ENCODE measurements at places on chromosomes 2 and 18.

- DNase-seq, result no peak
Measured at GRCh38 chr2:237306083-237306786, 107.7 kb downstream of the COL6A3 start.

DNA sequence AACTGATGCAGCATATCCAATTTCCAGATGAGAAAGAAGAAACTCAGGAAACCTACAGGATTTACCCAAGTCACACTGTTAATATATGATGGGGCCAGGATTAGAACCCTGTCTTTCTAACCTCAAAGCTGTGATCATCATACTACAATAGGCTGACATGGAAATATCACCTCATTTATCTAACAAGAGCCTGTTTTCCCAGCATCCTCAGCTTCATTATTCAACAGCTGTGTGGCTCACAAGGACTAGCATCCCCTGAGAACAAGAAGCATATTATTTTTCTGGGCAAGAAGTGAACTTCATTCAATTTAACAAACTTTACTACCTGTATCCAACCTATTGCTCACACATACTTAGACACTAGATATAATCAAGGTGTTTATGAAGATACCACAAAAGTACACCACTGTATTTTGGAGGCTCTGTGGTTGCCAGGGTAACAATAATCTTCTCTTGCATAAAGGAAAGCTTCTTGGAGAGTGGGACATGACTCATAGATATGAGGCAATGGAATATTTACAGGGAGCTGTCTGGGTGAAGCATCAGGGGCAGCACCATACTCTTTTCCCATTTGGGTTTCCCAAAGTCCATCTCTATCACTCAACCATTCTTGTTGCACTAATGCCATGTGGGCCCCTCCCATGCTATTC, 218.2 kb downstream of the RAD51AP2 start:
- DNase-seq, result no peak

- no peak for DNase-seq
Measured at GRCh38 chr2:173441222-173441621, 86.5 kb downstream of the CDCA7 start.

GRCh38 chr2:191349990-191350389, 104.8 kb downstream of the MYO1B start:
- no peak for DNase-seq

GRCh38 chr2:238995634-238996033, 147.7 kb downstream of the TWIST2 start:
- DNase-seq, result no peak

DNA sequence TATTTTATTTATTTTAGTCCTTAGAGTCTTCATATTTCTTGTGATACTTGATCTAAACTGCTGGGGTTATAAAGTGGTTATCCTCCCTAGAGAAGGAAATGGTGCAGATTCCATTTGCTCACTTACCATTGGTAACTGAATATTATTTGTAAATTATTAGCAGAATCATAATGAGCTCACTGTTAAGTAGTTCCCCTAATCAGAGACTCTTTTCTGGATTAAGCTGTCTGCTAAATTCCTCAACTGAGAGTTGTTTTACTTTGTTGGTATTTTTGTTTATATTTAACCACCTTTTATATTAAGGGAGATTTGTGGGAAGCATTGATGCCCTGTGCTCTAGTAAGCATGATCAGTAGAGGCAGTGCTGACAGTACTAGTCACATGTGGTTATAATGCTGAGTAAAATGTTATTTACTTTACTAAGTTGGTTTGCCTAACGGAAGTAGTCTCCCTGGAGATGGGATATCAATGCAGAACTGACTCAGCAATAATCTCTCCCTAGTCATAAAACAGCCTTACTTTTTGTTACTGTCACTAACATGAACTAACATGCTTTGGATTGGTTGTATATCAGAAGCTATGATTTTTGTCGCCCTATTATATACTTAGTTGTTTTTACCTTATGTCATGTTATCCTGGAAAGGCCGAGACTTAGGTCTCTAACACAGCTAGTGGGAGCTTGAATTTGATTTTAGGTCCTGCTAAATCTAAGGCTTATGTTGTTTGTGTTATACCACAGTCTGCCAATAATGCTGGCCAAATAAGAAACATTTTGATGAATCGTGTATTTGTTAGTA, 166.7 kb downstream of the MCFD2 start:
- no peak for DNase-seq

DNA sequence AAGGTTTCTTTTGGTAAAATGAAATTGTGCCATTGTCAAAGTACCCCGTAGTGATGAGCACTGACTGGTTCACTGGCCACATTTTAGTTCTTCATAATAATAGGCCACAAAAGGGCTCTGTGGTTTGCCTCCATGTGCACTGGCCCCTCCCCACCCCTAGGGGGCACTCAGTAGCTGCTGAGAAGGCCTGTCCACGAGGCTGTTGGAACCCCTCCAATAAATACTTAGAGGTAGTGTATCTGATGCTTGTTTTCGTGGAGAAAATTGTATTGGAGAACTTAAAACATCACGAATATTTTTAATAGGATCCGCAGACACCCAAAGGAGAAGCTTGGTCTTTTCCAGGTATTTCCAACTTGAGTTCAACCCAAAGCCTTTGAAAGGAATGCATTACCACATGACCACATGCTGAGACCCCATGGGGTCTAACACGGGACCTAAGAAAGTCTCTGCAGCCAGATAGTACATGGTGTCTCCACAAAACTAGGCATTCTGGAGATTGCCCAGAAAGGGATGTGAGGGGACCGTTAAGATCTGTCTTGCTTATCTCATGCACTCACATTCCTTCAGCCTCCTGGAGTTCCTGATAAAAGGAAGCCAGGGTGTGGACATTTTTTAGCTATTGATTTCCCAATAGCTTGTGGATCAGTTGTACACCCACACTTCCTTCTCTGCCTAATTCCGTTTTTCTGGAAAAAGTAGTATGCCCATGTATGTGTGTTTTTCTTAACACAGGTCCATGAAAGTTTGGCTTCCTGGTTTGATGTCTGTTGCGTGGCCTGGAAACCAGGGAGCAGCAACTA, 28.5 kb upstream of the NOSTRIN start:
- no peak for DNase-seq

DNA sequence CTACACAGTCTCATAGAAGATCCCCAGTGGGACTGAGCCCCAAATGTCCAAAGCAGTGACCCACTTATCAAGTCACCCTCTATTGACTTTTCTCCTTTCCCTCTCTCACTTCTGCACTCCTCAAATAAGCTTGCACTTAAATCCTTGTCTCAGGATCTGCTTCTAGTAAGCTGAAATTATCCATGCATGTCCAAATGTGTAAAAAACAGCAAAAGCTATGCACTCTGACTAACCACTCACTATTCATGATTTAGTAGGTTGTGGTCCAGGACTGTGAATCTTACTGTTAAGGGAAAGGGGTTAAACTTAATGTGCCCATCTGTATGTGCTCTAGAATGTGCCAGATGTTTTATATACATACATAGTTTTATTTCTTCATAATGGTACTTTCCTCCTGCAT, 115.4 kb downstream of the SCG2 start:
- no peak for DNase-seq

GRCh38 chr2:109057686-109058085, 68.7 kb upstream of the EDAR start:
- peak; percentile 7 for DNase-seq

DNA sequence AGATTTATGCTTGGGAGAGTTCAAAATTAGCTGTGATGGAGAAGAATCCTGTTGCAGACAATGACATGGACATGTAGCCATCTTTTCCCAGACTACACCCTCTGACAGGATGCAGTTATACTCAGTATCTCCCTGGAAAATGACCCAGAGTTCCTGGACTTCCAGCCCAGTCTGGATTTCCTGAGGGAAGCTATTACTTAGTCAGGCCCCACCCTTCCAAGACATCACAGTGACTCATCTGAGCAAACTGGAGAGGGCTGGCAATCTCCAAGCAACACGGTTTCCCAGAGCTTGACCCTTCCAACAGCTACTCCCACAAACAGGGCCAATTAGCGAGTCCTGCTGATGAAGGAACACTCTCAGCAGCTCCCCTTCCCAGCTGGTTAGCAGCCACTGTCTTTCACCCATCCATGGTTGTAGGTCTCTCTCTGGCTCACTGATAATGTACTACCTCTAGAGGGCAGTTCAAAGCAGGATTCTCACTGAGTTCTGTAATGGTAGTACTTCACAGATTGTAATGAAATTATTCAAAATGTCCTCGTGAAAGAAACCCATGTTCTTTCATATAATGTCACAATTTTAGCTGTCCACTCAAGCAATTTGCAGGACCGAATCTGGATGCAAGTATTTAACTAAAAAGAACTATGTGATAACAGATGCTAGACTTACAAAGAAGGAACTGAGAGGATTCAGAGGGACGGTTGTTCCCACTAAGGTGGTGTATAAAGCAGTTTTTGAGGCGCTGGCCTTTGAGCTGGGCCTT, 110.2 kb downstream of the MDH1 start:
- DNase-seq, result no peak

DNA sequence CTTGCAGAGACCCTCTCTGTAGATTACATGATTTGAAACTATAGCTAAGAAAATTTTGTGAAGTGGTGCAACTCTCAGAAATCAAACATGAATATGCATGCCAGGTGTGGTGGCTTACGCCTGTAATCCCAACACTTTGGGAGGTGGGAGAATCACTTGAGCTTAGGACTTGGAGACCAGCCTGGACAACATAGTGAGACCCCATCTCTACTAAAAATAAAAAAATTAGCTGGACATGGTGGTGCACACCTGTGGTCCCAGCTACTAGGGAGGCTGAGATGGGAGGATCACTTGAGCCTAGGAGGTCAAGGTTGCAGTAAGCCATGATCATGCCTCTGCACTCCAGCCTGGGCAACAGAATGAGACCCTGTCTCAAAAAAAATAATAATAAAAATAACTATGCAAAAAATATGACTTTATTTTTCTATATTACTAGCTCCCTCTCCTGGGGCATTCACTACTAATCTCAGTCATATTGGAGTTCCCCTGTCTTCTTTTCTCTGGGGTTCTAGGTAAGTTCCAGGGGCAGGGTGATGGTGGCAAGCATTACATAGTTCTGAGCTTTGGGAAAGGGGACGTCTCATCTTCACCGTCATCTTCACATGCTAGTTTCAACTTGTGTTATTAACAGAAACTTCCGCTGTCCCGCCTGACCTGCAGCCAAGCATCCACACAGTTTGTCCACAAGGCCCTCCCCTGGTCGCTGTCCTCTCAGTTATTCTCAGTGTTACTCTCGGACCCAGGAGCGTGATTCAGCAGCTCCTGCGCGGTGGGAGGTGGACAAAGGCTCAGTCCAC, 96.8 kb upstream of the MBOAT2 start:
- no peak for DNase-seq

- DNase-seq, result no peak
Measured at GRCh38 chr18:79693561-79694205, 14.1 kb downstream of the CTDP1 start.

DNA sequence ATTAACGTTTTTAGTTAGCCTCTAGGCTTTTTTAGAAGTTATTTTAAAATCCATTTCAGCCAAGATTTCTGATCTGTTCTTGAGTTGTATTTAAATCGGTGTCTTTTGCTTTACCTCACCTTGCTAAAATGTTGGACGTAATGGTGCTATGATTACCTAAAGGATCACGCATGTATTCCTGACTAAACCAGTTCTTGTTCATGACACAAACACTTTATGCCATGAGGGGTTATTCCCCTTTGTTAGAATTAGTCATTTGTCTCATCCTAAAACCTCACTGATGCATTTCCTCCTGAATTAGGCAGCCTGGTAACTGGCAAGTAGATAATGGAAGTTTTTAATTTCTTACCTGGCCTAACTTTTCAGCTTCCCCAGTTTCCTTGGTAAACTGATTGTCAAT, 185.4 kb upstream of the TANK start:
- no peak for DNase-seq

GRCh38 chr2:199433204-199433832, 24.4 kb downstream of the SATB2 start:
- DNase-seq, result no peak

GRCh38 chr2:239928391-239929350, 96.5 kb downstream of the NDUFA10 start:
- DNase-seq, result no peak

DNA sequence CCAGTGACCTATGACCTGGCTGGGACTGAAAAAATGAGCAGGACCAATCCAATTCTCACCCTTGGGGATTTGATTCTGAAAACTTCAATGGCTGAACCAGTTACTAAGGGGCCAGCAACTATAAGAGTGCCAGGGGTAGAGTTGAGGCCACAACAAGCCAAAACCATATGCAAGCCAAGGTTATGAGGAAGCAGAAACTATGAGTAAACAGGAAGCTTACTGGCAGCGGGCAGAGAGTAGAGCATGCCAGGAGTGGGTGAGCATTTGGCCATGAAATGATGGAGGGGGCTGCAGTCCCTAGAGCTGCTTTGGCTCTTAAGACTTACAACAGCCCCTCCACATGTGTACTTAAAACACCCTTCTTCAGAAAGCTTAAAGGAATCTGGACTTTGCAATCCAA, 82.4 kb downstream of the RBMS1 start:
- no peak for DNase-seq

DNA sequence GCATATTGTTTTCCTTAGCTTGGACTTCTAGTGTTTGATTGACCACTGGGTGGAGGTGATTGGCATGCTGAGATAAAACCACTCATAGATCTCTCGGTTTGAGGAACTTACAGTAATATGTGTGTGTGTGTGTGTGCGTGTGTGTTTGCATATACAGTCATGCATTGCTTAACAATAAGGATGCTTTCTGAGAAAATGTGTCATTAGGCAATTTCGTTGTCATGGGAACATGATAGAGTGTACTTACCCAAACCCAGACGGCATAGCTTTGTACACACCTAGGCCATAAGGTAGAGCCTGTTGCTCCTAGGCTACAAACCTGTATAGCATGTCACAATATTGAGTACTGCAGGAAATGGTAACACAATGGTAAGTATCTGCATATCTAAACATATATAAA, 167.3 kb downstream of the NYAP2 start:
- DNase-seq, result no peak

DNA sequence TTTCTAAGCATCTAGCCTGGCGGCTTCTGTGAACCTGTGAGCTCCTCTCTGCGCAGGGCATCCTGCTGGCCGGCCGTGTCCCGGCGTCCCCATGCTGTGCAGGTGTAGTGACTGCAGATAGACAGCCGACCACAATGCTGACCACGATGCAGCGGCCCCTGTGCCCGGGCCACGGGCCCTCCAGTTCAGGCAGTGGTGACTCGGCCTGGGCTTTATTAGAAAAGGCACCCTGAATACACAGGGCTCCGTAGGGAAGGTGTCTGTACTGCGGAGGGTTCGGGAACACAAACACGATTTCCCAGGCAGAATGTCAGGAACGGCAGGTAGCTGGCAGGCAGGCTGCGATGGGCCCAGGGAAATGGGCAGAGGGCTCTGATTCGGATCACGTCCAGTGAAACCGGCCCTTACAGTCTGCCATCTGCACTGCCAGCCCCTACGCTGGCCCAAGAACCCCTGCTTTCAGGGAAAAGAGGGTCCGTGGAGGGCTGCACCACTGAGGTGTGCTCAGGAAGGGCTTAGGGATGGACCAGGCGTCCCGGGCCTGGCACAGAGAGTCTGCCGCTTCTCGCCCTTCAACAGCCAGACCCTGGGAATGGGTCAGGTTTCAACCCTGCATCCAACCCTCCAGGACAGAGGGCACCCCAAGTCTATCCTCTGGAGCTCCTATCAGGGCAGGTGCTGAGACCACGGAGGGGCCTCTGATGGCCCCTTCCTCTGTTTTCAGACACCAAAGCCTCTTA, 196.5 kb downstream of the HDAC4 start:
- no peak for DNase-seq

- DNase-seq, result no peak
Measured at GRCh38 chr2:220937245-220937644, 634.9 kb downstream of the EPHA4 start.
